ENCODE measurements at places on chromosomes 5 and 9.

- no peak for DNase-seq
These were observed 938.5 kb upstream of the ACO1 start for GRCh38 chr9:31445960-31446359.

- DNase-seq, result no peak
These were observed 404.4 kb downstream of the ZNF608 start for GRCh38 chr5:124342027-124342471.

GRCh38 chr5:673831-674629 lies 19.1 kb downstream of the TPPP start:
- DNase-seq, result no peak

DNA sequence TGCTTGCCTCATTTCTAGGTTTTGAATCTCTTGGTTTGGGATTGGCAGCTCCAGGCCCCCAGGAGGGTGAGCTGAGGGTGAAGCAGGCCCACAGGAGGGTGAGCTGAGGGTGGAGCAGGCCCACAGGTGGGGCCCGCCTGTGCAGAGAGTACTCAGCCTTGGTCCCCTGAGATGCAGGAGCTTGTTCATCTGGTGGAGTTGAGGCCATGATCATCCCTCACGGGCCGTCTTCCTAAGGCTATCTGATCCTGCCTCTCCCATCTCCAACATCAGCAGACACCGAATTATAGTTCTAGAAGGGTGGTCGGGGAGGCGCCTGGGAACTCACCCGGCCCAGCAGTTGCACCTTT lies 131.7 kb upstream of the PHYKPL start:
- no peak for DNase-seq

DNA sequence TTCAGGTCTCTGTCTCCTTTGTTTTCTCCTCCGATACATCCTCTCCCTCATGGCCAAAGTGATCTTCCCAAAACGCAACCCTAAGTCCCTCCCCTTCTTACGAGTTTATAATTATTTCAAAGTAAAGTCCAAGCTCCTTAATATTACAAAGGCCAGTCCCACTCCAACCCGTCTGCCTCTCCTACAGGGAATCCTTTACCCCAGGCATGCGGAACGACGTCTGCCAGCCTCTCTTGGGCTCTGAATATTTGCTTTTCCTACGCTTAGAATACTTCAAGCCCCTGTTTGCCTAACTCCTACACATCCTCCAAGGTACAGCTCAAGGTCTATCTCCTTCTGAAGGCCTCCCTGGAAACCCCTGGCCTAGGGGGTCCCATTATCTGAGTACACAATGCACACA lies 246.4 kb downstream of the SLIT3 start:
- no peak for DNase-seq

GRCh38 chr9:16002816-16003215 lies 450.0 kb downstream of the CCDC171 start:
- no peak for DNase-seq

GRCh38 chr5:174045470-174046025 lies at the start of gene NSG2:
NSG2 (plus strand) TSS chr5:174045706; CDS start chr5:174046756, 1,050 bp downstream.
- peak; percentile 58 for DNase-seq

- DNase-seq, result no peak
These were observed 59.4 kb upstream of the SARDH start for GRCh38 chr9:133797406-133798105.

- no peak for DNase-seq
These were observed 467.4 kb downstream of the CETN3 start for GRCh38 chr5:89942171-89942570.

DNA sequence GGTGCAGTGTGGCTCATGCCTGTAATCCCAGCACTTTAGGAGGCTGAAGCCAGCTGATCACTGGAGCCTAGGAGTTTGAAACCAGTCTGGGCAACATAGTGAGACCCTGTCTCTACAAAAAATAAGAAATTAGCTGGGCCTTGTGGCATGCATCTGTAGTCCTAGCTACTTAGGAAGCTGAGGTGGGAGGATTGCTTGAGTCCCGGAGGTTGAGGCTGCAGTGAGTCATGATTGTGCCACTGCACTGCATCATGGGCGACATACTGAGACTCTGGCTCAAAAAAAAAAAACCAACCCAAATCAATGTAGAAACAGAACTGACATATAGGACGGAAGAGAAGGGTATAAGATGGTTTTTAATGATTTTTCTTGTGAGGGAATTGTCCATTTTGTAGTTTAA lies 27.7 kb downstream of the G3BP1 start:
- DNase-seq, result peak; percentile 35
